ENCODE measurements at places on chromosomes 7 and 10.

DNA sequence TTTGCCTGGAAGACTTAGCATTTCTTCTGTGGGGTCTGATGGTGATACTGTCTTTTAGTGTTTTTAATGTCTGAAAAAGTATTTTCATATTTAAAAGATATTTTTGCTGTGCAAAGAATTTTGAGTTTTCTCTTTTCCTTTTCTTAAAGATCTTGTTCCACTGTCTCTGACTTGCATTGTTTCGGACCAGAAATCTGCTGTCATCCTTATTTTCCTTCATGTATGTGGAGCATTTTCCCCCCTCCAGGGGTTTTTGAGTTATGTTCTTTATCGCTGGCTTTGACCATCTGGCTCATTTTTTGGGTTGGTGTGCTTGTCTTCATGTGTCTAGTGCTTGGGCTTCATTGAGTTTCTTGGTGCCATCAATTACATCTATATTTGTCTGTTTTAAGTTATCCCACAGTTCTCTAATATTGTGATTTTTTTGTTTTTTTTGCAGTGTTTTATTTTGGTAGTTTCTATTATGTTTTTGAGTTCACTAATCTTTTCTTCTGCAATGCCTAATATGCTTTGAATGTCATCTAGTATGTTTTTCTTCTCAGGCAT lies 119.9 kb downstream of the MGMT start:
- DNase-seq = no peak

DNA sequence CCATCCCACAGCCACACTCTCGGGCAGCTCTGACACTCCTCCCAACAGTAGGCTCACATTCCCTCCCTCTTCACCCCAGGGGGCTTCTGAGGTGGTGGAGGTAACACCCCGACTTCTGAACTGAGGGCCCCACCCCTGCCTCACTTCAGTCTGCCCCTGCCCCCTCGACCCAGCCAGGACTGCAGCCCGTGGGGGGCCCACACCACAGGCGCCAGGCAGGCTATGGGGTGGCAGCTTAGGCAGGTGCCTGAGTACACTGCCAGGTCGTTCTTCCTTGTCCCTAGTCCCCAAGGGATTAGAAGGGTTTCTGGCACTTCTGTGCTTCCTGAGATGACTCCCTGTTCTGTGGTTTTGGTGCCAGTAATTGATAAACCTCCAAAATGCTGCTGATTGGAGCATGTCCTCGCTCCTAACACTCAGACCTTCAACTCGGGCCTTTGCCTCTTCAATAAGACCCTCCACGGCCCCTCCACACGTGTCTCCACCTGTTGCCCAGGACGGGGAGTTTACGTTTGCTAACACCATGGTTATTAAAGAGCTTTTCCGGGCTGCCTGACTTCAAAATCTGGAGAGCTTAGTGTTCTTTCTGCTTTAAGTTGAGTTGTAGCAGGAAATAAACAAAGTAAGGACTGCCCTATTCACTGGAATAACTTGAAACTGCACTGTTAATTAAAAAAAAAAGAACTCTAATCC lies 23.8 kb upstream of the LARP4B start:
- no peak for DNase-seq

- no peak for DNase-seq
Measured at GRCh38 chr10:109993551-109994330, 14.0 kb upstream of the ADD3 start.

GRCh38 chr7:36814311-36814710 lies 90.0 kb upstream of the AOAH start:
- DNase-seq = no peak

DNA sequence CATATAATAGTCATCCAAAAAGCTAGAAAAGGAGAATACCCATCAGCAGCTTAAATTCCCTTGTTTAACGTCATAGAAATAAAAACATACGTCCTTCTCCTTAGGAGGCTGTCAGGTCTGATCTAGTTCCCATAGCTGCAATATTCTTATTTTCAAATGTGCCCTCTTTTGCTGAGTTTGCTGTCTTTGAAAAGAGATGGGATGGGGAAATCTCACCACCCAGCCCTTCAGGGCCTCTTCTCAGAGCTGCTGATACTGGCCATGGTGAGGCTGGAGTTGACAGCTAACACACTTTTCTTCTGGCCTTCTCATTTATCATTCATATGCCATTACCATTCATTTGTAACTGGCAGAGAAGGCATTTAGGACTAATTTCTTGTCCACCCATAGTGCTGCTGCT lies 5.1 kb upstream of the PCGF5 start:
- no peak for DNase-seq

- DNase-seq = no peak
Measured at GRCh38 chr10:52020702-52021101, 293.4 kb upstream of the DKK1 start.

DNA sequence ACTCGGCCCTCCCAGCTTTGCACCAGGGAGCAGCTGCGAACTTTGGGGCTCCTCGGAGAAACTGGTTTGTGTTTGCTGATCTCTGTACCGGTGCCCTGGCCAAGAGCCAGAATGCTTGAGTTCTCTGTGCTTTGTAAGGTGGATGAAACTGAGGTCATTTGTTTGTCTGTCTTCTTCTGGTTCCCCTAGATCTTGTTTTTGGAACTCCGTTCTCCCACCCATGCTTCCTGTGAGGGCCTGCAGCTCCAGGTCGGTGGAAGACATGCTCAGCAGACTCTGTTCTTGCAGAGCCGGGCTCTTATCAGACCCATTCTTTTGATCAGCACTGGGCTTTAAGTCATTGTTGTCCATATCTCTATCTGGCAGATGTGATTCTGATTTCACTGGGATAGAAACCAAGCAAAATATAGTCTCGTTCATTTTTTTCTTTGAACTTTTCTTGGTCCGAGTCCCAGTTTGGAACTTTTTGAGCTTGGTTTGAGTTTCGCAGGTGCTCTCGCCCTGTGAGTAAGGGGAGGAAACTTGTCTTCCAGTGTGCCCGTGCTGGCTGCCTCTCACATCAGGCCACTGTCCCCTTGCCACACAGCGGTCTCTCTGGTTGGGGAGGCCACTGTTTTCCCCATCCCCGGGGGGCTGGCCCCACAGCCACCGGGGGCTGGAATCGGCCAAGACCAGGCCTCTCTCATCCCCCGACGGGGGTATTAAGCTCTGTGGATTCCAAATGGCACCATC lies 31.2 kb downstream of the JCAD start:
- no peak for DNase-seq

DNA sequence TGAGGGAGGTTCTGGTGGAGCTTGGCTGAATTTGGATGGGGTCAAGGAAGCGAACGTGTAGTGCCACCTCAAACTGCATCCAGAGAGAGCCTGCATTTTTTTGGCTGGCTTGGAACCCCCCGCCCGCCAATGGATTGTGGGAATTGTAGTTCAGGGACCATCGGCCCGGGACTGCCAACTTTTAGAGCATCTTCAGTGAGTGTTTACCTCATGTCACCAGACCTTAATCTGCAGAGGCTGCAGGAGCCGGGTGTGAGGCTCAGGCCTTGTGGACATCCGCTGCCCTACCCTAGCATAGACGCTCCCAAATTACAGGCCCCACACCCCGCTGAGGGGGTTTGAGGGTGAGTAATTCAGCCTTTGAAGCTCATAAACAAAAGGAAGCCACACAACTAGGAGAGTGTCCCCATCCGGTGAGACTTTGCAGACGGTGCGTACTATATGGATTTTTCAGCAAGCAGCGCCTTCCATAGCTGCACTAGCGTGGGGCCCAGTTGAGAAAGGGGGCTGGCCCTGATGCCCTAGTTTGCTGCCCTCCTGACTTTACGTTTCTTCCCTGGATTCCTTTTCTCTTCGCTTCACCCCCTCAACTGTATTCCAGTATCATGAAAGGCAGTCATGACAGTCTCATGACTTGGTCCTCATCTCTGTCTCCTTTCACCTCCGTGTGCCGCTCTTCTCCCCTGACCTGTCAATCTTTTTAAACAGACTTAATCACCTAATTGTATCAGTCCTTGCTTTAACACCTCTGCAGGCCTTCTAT lies 717 bp downstream of the CNPY4 start:
- DNase-seq = no peak

- DNase-seq = no peak
Measured at GRCh38 chr7:112145206-112145605, 61.0 kb downstream of the DOCK4 start.

GRCh38 chr10:5536486-5537081 lies 11.8 kb downstream of the CALML3 start:
- DNase-seq = no peak

DNA sequence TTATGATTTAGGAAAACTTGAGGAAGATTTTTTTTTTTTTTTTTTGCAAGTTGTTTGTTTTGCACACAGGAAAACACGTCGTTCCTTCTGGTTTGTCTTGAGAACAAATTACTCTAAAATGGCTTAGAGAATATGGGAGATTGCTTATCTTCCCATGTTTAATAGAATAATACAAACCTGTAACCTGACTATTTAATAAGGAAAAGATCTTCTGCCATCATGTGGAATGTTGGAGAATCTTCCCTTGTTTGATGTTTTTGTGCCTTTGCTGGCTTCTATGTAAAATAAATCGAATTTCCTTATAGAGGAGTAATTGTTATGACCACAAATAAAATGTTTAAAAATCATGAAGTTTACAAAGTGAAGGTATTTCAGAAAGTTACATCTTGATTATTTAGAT lies 818.8 kb downstream of the GATA3 start:
- DNase-seq = no peak

DNA sequence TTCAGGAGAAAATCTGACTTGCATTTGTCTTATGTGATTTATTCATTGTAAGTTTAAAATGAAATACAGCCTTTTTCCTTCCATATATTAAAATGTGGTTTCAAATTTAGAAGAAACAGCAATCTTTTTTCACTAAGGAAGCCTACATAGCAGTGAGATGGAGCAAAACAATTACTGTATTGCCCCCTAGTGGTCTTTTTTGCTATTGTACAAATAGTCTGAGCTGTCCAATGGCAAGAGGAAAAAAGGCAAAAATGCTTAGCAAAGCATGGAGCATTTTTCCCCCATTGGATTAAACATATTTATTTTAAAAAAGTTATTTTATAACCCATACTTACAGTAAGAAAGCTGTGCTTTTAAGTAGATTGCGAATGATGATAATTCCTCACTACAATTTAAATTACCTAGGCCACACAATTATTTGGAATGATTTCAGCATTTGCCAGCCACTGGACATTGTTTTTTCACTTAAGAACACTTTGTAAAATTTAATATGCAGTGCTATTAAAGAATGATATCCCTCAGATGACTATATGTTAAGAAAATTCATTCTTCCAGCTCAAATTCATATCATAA lies 119.5 kb downstream of the CPED1 start:
- peak; percentile 52 for DNase-seq

- no peak for DNase-seq
Measured at GRCh38 chr10:118447478-118448270, 105.5 kb upstream of the FAM204A start.

GRCh38 chr10:81862596-81862995 lies 12.4 kb upstream of the NRG3 start:
- DNase-seq = no peak

GRCh38 chr7:111090846-111091245 lies at the start of gene LRRN3:
Gene LRRN3, plus strand, starts transcription at chr7:111091127. Its CDS starts 31,646 bp downstream, at chr7:111122773.
- no peak for DNase-seq

DNA sequence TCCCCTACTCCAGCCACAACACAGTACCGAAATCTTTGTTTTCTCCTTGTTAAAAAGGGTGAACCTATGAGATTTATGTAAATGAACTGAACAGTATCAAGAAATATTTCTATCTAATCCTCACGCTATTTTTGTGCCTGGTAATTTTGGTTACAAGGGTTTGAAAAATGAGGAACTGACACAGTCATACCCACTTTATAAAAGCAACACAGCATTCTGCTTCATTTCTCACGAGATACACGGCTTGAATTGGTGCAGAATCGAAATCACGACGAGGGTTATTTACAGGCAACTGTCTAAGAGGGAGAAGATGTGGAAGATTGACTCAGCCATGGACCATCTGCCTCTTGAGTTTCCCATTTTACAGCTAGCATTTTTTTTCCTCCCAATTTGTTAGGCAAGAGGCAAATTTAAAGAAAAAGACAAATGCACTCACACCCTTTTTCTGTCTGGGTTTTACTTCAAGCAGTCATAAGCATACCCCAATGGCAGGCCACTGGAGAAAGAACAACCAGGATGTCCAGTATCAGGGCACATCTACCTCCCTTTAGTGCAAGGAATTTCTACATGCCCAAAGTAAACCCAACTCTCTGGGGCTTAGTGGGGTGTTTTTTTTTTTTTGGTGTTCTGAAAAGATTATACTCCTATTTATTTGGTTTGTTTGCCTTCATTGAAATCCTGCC lies 108.1 kb downstream of the ITGB8 start:
- peak; percentile 35 for DNase-seq

DNA sequence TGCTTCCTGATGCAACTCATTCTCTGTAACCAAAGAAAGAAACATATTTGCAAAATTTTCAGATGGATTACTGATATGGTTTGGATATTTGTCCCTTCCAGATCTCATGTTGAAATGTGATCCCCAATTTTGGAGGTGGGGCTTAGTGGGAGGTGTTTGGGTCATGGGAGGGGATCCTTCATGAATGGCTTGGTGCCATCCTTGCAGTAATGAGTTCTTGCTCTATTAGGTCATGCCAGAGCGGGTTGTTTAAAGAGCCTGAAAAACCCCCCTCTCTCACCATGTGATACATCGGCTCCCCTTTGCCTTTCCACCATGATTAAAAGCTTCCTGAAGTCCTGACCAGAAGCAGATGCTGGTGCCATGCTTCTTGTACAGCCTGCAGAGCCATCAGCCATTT lies 43.8 kb upstream of the PRKG1 start:
- DNase-seq = no peak
